HTR-8/SVneo (cell line): ENCODE measurements at places on chromosomes 4 and X.

DNA sequence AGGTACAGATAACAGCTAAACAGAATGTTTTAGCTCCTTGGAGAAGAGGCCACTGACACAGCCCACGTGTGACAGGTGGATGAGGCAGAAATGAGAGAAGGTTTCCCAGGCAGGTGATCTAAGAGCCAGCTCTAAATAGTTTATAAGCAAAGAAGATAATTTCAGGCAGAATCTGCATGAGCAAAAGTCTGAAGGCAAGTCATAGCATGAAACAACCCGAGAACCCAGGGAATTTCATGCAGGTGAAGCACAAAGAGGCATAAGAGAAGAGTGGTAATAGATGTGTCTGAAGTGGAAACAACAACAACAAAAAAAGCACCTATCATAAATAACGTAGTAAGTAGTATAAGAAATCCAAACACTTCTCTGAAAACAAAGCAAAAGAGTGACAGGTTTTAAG lies 275.8 kb upstream of the CPEB2 start:
- DNase-seq, result no peak

DNA sequence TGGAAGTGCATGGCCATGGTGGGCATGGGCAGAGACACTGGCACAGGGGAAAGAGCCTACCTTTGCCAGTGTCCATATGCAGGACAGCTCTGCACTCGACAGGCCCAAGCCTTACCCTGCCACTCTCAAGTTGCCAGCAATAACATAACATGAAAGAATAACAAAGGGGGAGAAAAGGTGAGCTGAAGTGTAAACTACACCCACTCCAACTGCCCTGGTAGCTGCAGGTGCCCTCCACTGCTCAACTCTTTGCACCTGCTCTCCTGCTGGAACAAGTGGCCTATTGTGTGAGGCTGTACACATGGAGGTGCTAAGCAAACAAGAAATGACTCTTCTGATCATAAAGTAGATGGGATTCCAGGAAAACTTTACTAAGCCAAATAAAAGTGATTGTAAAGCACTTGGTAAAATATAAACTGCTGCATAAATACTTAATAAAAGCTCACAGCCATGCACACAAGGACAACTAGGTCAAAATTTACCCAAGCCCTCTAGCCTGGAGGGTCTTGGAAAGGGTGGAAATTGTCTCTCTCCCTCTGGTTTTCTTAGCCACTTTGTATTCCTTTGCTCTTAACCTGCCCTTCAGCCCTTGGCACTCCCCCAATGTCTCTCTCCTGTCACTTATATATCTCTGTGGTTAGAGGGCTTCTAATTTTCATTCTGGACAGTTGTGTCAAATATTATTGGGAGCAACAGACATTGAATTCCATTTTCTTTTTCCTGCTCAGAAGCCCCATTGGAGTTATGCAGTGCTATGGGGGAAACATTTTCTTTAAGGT lies 261.2 kb upstream of the GPC4 start:
- DNase-seq, result no peak

DNA sequence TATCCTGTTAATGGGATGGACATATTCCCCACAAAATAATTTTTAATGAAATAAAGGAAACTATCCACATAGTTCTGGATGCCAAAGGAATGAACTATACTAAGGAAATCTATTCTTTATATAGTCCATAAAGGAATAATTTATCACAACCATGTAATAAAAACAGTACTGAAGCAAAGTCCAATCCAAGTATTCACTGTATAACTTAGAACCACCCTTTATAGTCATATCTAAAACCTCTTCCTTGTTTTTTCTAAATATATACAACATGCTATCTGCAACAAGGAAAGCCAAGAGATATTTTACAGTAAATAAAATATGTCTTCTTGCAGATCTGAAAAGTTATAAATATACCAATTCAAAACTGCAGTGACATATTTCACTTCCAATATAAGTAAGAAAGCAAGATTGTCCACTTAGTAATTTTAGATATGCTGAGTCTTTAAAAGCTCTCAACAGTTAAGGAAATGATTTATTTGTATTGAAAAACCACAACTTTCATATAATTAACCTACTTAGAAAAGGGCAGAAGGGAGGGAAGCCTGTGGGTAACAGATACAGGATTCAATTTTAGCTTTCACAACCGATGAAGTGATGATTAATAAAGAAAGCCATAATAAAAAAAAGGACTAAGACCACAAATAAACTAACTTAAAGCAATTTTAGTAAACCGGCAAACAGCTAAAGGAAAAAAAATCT lies 8.0 kb downstream of the NR3C2 start:
- DNase-seq, result no peak

DNA sequence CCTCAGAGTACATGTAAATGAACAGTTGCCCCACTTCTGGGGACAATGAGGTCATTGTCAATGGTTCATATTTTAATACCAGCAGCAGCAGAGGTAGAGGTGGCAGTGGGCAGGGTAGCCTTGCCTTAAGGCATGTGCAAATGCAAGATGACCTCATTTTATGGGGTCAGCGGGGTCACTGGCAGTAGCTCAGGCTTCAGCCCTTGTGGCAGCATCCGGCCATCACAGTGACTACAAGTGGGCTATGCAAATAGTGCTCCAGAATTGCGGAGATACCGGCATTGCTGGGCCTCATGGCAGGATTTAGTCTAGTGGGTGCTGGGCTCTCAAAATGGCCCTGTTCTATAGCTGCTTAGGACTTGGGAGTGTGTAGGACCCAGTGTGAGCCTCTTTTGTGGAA lies 144.7 kb downstream of the FAM47A start:
- DNase-seq, result no peak

- DNase-seq, result no peak
These were observed 8.3 kb downstream of the SHROOM2 start for GRCh38 chrX:9794495-9794894.

DNA sequence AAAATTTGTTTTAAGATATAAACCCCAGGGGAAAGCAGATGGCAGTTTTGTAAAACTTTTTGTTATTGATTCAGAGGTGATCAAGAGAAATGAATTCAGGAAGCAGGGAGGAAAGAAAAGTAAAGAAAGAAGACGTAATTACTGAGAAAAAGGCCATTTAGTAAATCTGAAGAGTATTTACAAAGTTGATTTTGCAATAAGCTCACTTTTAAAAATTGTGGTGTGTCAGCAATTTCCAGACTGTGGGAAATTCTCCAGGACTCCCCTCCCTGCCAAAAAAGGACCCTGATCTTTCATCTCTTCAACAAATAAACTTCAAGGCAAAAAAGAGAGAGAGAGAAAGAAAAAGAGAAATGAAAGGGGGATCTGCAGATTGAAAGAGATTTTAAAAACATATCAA lies 36.6 kb downstream of the PCYT1B start:
- no peak for DNase-seq

GRCh38 chrX:24335871-24336270 lies 22.0 kb upstream of the SUPT20HL2 start:
- no peak for DNase-seq

DNA sequence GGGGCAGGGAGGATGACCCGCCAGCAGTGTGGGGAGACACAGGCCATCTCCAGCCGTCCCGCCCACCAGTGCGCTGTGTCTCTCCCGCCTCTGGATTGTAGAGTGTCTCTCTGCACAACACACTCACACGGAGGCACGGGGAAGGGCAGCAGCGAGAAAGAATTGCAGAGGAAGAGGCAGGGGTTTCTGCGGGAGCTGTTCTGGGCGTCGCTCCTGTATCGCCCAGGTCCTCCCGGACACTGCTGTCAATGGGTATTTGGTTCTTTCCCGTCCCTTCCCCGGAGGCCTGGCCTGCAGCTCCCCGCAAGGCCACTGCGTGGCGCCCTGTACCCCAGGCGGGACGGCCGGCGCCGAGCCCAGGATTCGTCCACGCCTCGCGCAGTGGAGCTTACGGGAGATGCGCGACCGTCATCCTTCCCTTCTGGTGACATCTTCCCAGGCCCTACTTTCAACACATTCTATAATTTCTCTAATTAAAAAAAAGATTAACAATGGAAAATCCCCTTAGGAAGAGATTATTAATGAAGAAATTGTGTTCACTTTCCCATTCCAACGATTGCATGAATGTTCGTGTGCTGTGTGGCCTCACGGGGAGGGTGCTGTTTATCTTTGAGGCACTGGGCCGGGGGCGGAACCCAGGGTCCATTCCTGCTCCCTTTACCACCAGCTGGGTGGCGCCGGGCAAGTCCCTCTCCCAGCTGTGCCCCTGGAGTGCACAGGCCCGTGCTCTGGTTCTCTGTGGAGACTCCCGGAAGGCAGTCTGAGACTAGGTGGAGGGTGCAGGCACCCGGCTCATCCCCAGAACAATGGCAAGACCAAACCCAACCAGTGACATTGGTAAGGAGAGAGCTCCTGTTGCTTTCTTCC lies 95.7 kb downstream of the CPZ start:
- DNase-seq, result peak; percentile 43

DNA sequence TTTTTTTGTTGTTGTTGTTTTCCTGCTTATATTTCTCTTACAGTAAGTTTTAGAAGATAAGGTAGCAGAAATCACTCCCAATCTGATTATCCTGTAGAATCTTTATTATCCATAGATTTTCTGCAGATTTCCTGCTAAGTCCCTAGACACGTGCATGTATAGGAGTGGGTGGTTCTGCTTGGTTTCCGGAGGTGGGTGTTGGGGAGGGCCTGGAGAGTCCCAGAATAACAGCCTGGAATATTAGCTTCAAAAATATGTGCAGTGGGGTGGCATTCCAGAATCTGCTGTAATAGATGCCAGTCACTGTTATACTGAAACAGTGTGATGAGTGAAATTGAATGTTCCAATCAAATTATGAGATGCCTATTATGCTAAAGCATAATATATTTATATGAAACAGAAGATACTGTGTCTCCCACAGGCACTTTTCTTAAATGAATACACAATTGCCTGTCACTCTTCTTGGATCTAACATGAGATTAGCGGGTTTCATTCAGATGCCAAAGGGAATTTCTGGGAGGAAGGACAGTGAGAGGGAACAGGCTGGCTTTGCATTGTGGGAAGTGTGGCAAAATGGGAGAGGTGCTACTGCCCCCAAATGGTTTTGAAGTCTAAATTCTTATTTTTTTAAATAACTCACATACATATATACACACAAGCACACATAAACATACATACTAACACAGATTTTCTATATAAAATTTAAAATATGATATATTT lies 37.6 kb downstream of the C4orf50 start:
- no peak for DNase-seq

DNA sequence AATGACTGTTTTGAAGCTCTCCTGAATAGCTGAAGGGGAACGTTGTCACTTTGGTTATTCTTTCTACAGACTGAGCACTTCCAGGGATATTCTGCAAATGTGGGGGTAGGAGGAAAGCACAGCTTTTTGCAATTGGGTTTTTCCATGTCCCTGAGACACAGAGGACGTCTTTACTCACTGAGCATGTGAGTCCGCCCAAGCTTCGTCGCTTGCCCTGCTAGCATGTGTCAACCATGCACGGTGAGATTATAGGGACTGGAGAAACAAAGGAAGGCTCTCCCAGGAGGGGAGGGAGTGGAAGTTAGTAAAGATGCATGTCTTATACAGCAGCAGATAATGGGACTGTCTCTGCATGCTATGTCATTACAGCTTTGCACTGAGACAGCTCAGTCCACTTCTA lies 111.5 kb upstream of the SFRP2 start:
- DNase-seq, result no peak

DNA sequence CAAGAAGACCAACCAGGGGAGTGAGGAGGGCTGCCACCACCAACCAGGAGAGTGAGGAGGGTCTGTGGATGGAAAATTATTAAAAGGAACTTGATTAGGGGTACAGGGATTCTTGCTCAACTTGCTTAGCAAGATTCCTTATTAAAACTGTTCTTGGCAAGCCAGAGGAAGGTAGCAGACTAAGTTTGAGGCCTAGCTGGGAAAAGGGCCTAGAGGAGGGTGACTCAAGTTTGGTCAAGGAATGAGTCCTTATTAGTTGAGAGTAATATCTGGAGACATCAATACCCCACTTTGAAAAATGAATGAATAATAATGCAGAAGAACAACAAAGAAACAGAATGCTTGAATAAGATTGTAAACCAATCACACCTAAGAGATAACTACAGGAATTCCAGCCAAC lies 612.4 kb upstream of the ZFP42 start:
- no peak for DNase-seq

GRCh38 chr4:807792-808191 lies 18.1 kb downstream of the CPLX1 start:
- no peak for DNase-seq

DNA sequence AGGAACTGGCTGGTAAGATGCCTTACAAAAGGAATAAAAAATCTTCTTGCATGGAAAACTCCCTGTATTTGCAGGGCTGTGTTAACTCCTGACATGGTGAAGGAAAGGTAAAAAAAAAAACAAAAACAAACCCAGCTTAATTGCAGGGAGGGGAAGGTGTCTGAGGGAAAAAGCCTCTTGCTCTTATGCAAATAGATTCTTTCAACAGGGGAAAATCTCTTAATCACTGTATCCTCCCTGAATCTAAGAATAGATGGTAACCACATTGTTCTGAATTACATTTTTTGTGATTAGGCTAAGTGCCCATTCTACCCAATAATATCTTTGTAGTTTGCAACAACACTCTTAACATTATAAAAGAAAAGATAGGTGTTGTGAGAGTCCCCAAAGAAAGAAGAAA lies 172.6 kb downstream of the RBM46 start:
- no peak for DNase-seq

DNA sequence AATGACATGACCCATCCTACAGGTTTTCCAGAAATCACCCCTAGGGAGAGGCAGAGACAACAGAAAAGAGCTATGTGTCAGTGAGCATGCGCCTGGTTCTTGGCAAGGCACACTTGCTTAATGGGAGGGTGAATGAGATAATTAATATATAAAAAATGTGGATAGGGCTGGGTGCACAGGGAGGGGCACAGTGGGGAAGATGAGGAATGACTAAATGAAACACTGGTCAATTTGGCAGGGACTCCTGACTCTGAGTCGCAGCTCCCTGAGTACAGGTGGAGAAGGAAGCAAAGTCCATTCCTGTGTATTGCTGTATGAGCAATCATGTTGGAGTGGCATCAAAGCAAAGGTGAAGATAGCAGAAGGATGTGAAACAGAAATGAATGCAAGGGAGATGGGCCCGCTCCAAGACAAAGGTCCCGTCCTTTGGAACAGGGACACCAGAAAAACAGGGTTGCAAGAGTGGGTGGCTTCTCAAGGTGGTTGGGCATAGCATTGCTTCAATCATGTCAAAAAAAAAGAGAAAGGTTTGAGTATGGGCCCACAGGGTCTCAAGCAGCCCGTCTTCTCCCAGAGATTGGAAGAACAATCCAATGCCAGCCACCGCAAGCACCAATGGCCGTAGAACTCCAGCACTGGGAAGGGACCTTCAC lies 278.4 kb upstream of the AGTR2 start:
- DNase-seq, result no peak

DNA sequence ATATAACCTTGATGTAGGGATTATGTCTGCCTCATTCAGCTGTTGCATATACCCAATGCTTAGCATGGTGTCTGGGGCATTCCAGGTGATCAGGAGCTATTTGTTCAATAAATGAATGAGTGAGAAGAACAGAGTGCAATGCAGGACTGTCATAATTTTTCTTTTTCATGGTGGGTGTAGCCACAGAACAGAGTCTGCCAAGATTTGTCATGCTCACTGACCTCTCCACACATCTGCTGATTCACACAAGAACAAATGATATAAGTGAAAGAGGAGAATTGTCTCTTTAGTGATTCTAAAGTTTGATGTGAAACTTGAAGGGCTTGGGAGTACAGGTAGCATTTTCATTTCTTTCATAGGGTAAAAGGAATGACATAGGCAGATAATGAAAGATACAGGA lies 64.4 kb upstream of the TEX13D start:
- no peak for DNase-seq

GRCh38 chr4:133151341-133151690 lies 2.2 kb downstream of the PCDH10 start:
- DNase-seq, result no peak

- DNase-seq, result no peak
These were observed 696 bp upstream of the CA5B start for GRCh38 chrX:15737190-15737958.

GRCh38 chrX:148784137-148784536 lies 283.7 kb downstream of the AFF2 start:
- DNase-seq, result no peak
